Stomach (tissue), 19 donors: ENCODE measurements at places on chromosomes 2 and 18. TPM values are rescaled to one million over a fixed set of nuclear protein-coding genes. Genes with fewer than 3 reads are reported as not detected.

DNA sequence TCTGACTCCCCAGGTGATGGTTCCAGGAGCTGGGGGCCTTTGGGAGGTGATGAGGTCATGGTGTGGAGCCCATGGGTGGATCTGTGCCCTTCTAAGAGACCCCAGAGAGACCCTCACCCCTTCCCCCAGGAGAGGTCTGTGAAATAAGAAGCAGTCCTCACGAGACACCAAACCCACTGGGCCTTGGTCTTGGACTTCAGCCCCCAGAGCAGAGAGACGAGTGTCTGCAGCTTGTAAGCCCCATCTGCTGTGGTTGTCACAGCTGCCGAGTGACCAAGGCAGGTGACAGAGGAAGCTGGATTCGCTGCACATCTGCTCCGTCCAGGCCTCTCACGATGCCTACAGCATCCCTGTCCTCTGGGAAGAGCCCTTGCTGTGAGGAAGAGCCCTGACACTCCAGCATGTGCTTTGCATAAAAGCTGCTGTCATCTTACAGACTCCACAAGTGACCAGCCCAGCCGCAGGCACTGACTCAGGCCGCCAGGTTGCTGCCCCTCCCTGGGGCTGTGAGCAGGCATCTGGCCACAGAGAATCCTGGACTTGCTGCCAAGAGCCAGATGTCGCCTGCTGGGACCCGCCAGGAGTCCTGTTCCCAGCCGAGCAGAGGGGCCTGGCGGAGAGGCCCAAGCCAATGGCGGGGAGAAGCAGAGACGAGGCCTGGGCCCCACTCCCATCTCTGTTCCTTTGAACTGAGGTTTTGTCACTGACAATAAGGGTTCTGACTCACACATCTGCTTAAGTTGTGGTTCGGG, 150.8 kb downstream of the PXDN start:
- no peak overlapping the region for H3K4me3 ChIP-seq
- peak; percentile 67 for DNase-seq
- peaks cover 14% of the 10 kb centered on the region for H3K4me1 ChIP-seq
- no peaks in the 10 kb centered on the region for H3K36me3 ChIP-seq
- H3K27me3 ChIP-seq, result no peaks in the 10 kb centered on the region

DNA sequence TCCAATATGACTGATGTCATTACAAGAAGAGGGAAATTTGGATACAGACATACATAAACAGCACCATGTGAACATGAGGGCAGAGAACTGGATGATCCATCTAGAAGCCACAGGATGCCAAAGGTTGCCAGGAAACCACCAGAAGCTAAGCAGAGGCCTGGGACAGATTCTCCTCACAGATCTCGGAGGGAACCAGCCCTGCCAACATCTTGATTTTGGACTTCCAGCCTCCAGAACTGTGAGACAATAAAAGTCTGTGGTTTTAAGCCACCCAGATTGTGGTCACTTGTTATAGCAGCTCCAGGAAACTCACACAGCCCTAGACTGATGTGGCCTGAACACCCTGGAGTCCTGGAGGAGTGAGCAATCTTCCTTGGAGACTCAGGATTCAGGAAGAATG, 351.6 kb downstream of the EIPR1 start:
- no peaks in the 10 kb centered on the region for H3K4me1 ChIP-seq
- DNase-seq, result no peak
- no peak overlapping the region for H3K4me3 ChIP-seq
- peaks cover 5% of the 10 kb centered on the region for H3K27me3 ChIP-seq
- no peaks in the 10 kb centered on the region for H3K36me3 ChIP-seq

The MEMO1 gene
- total RNA-seq, result 14.0 TPM

The TRIM54 gene
- 0.87 TPM for total RNA-seq

DNA sequence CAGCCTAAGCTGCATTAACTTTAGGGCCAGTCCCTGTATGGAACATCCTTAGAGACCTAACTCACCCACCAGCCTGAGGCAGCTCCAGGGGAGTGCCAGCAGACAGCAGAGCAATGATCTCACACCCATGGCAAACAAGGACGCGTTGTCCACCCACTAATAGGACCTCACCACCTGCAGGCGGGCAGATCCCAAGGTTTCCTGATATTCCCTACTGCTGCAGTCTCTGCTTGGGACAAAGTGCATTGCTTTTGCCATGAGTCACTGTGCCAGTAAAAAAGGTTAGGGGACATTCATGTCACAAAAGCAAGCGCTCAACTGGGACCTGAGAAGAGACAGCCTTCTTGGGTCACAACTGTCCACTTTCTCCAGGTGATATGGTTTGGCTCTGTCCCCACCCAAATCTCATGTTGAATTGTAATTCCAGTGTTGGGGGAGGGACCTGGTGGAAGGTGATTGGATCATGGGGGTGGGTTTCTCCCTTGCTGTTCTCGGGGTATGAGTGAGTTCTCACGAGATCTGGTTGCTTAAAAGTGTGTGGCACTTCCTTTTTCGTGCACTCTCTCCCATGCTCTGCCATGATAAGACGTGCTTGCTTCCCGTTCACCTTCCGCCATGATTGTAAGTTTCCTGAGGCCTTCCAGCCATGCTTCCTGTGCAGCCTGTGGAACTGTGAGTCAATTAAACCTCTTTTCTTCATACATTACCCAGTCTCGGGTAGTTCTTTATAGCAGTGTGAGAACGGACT, 160.2 kb downstream of the MIB1 start:
- no peak overlapping the region for H3K4me3 ChIP-seq
- H3K4me1 ChIP-seq, result no peaks in the 10 kb centered on the region
- H3K27me3 ChIP-seq, result peaks cover 14% of the 10 kb centered on the region
- no peaks in the 10 kb centered on the region for H3K36me3 ChIP-seq
- DNase-seq, result peak; percentile 35

The GRHL1 gene
- total RNA-seq, result 0.89 TPM

GRCh38 chr18:55780586-55781071, 192.6 kb upstream of the TCF4 start:
- H3K4me1 ChIP-seq, result peaks cover 13% of the 10 kb centered on the region
- H3K4me3 ChIP-seq, result peak overlapping the region; percentile 61
- no peak for DNase-seq
- no peaks in the 10 kb centered on the region for H3K27me3 ChIP-seq
- peak overlapping the region; percentile 66 for H3K27ac ChIP-seq

GRCh38 chr18:45656194-45656770, 41.0 kb downstream of the SLC14A2 start:
- H3K4me3 ChIP-seq, result no peak overlapping the region
- H3K4me1 ChIP-seq, result no peaks in the 10 kb centered on the region
- no peaks in the 10 kb centered on the region for H3K36me3 ChIP-seq
- no peaks in the 10 kb centered on the region for H3K27me3 ChIP-seq

DNA sequence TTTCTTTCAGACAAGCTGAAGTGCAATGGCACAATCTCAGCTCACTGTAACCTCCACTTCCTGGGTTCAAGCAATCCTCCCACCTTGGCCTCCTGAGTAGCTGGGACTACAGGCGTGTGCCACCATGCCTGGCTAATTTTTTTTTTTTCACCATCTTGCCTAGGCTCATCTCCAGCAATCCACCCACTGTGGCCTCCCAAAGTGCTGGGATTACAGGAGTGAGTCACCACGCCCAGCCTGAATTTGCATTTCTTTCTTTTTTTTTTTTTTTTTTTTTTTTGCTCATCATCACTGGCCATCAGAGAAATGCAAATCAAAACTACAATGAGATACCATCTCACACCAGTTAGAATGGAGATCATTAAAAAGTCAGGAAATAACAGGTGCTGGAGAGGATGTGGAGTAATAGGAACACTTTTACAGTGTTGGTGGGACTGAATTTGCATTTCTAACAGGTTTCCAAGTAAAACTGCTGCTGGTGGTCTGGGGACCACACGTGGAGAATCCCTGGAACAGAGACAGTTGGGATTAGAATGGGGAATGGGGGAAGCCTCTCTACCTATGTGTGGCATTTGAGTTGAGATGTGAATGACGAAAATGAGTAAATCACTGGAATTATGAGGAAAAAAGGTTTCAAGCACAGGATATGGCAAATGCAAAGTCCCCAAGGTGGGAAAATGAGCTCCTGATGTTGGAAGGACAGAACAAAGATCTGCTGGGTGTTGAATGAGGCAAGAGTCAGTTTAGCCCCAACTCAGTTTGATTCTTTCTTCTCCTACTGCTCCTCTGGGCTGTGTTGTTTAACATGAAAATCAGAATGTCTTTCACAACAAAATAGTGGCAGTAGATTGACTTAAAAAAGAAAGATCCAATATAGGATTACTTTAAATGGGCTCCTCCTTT, 88.8 kb upstream of the MAP4K4 start:
- H3K4me1 ChIP-seq, result no peaks in the 10 kb centered on the region
- H3K4me3 ChIP-seq, result no peak overlapping the region
- H3K27me3 ChIP-seq, result no peaks in the 10 kb centered on the region
- no peak for DNase-seq

GRCh38 chr2:170512266-170512665, 202.9 kb upstream of the SP5 start:
- DNase-seq, result no peak
- no peaks in the 10 kb centered on the region for H3K27me3 ChIP-seq
- no peak overlapping the region for H3K27ac ChIP-seq
- no peak overlapping the region for H3K4me3 ChIP-seq
- H3K4me1 ChIP-seq, result no peaks in the 10 kb centered on the region
- no peaks in the 10 kb centered on the region for H3K36me3 ChIP-seq

GRCh38 chr18:52160636-52161035, 179.4 kb upstream of the DCC start:
- no peak for DNase-seq
- H3K36me3 ChIP-seq, result no peaks in the 10 kb centered on the region
- H3K27ac ChIP-seq, result no peak overlapping the region
- no peak overlapping the region for H3K4me3 ChIP-seq
- H3K4me1 ChIP-seq, result no peaks in the 10 kb centered on the region
- H3K27me3 ChIP-seq, result no peaks in the 10 kb centered on the region

The PRKAG3 gene
- not detected for total RNA-seq
